Activated gamma-delta T cell (primary cell): ENCODE measurements at places on chromosomes 12 and 14.

- DNase-seq, result no peak
Measured at GRCh38 chr12:47376927-47377326, 297.2 kb upstream of the AMIGO2 start.

DNA sequence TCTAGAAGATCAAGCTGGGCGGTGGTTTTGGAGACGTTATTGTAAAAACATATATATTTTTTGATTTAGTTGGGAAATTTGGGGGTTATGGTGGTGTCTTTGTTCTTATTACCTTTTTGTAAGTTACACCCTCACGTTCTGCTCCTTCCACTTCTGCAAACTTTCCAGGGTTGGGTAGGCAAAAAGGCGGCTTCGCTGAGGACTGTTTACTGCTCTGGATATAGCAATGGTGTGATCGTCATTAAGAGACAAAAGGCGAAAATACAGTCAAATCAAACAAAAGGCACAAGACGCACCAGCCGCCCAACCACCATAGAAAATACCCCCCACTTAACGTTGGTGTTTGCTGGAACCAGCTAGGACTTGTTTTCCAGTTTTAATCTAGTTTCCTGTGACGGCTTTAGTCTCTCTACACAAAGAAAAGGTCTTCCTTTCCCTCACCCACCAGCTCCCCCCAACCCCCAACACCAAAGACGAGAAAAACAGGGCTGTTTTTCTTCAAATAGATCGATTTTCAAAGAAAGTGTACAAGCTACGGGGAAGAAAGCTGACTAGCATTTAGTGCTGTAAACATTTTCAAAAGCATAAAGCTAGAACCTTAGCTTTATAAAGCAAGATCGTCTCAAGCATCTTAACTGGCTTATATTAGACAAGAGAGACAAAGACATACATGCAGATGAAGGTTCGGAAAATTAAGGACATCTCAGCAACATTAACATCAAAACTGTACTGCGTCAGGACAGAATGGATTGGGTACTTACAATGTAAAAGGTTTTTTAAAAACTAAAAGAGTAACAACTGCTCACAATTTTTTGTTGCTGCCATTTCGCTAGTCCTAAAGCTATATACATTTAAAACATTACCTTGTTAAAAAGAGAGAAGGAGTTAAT lies 2.0 kb upstream of the SETD1B start:
- no peak for DNase-seq

- DNase-seq, result no peak
Measured at GRCh38 chr14:24943024-24943423, 106.9 kb downstream of the STXBP6 start.

GRCh38 chr14:64060199-64060545 lies 207.4 kb downstream of the SYNE2 start:
- DNase-seq, result no peak

- no peak for DNase-seq
Measured at GRCh38 chr12:4555804-4556203, 6.2 kb upstream of the DYRK4 start.

DNA sequence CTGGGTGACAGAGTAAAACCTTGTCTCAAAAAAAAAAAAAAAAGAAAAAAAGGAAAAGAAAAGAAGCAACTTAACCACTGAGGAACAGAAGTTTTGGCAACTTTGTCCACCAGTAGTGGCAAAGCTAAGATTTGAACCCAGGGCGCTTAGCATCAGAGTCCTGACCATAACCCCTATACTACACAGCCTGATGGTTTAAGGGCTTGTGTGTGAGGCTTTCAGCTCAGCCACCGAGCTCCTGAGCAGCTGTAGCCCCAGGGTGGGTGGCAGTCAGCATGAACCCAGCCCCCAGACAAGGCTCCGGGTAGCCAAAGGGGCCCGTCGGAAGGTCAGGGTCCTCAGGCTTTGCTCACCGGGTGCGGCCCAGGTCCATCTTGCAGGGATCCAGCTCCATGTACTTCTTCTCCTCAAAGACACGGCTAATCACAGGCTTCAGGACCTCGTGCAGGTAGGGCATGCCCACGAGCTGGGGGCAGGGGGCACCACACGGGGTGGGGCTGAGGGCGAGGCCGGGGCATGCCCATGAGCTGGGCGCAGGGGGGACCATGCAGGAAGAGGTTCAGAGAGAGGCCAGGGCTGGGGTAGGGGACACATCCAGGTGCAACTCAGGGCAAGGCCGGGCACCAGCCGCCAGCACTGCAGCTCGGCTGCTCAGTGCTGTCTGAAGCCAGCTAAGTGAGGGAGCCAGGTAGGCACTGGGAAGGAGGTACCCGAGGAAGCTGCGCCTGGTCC lies 20.9 kb downstream of the RASAL1 start:
- DNase-seq, result no peak

- no peak for DNase-seq
Measured at GRCh38 chr12:88996200-88996788, 356.0 kb downstream of the DUSP6 start.

GRCh38 chr14:54001189-54001878 lies 44.7 kb upstream of the BMP4 start:
- no peak for DNase-seq

GRCh38 chr12:96064271-96064670 lies 28.9 kb upstream of the LTA4H start:
- DNase-seq, result no peak

DNA sequence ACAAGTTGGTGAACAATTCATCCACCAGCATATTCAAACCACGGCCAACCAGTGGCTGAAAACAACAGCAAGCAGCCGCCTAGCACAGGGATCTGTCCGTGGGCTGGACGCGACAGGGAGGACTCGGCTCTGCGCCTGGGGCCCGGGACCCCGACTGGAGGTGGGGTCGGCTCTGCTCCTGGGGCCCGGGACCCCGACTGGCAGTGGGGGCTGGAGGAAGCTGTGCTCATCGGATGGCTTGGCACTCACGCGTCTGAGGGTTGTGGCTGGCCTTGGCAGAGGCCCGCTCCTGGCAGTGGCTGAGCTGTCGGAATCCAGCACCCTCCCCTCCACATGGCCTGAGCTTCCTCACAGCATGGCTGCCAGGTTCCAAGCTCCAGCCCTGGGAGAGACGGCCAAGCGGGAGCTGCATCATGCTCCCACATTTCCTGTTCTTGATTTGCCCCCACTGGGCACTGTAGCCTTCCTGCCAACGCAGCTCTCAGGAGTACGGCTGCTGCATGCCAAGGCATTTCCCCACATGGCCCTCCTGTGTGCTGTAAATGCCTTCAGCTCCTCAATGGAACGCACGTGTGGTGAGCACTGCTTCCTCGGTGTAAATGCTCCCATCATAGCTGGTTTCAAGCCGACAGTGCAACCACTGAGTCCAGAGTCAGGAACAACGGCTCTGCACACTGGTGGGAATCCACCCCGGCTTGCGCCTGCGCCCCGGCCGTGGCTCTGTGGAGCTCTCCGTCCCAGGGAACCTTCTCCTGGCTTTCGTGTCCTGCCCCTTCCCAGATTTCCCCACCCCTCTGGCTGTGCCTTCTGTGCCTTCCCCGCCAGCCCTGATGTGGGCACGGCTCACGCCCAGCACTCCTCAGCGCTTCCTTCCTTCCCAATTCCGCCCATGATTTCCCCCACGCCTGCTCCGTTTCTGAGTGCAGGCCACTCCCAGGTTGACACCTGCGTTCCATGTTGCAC lies 7.3 kb upstream of the GALNT9 start:
- DNase-seq, result no peak

DNA sequence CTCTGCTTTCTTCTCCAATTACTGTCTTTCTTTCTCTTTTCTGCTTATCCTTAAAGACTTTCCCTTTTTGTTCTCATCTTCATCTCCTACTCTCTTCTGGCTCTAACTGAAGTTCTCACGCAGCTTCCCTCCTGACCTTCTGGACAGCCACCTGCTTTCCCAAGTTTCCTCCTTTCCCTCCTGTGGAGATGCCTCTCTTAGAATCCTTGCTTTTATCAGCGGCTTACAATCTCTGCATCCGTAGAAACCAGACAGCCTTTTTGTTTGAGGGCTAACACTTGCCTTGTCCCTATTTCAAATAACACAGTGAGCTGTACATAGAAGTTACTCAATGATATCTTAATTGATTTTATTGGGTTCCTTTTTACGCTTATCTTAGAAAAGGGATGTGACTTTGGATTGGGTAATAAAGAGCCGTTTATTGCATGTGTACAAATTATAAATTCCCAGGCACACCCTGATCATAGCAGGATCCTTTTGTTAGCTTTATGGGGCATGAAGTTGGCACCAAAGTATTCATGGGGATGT lies 2.1 kb upstream of the LGALS3 start:
- no peak for DNase-seq

DNA sequence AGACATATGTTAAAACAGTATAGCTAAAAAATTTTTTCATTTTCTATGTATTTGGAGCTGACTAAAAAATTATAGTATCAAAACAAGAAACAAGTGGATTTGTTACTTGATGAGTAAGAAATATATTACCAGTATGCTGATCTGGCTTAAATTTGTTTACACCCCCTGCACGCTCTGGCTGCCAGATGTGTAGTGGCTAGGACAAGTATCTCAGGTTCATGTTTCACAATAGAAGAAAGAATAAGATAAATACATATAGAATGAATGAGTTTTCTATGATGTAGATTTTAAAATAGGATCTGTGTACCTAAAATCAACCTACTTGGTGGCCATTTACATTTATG lies 13.1 kb downstream of the NAA30 start:
- DNase-seq, result no peak

DNA sequence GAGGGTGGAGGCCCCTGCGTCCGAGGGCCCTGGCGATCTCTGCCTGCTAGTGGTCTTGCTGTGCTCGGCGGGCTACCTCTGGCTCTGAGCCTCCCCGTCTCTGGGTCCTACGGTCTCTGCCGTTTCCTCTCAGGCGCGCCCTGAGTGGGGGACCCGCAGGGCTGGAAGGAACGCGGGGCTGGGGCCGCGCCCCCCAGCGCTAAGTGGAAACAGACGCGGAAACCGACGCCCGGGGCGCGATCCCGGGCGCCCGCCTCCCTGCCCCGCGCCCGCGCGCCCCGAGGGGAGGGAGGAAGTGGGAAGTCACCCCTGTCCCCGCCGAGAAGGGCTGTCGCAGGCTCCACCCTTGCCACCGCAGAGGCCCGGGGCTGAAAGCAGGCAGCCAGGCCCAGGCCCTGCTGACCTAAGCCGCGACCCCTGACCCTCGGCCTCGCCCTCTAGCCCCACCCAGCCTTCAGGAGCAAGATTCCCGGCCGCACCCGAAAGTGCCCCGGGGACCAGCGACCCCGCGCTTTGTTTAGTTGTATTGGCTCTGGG lies 831 bp downstream of the CRIP1 start:
- peak; percentile 78 for DNase-seq

DNA sequence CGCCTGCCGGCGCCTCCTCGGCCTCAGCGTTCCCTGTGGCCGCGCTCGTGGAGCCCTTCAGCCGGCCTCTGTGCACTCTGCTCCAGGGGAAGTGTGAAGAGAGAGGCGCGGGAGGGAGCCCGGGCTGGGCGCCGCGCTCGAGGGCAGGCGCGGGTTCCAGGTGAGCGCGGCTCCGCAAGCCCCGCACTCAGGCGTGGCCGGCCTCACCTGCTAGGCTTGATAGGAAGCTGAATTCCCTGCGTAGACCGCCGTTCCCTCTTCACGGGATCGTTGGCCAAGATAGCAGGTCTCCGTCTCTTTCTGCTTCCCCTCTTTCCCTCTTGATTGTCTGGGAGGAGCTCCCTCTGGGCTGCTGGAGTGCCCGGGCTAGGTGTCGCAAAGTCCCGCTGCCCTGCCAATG lies 89.7 kb downstream of the ASCL4 start:
- DNase-seq, result no peak

- DNase-seq, result no peak
Measured at GRCh38 chr14:100066962-100067361, 1.7 kb downstream of the EVL start.

DNA sequence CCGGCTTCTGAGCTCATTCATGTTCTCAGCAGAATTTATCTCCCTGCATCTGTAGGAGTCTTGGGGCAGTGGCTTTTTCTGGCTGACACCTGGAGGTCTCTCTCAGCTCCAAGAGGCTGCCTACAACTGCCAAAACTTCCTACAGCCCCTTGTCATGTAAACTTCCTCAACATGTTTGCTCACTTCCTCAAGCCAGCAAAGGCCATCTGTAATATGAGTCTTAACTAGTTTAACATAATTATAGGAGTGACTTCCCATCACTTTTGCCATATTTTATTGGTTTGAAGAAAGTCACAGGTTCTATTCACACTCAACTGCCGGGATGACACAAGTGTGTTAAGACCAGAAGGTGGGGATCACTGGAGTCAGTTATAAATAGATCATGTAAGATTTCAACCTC lies 194.0 kb downstream of the VRK1 start:
- no peak for DNase-seq

GRCh38 chr12:108783446-108783845 lies 52.1 kb upstream of the CORO1C start:
- DNase-seq, result no peak

- no peak for DNase-seq
Measured at GRCh38 chr14:63361790-63362189, 43.1 kb upstream of the GPHB5 start.

DNA sequence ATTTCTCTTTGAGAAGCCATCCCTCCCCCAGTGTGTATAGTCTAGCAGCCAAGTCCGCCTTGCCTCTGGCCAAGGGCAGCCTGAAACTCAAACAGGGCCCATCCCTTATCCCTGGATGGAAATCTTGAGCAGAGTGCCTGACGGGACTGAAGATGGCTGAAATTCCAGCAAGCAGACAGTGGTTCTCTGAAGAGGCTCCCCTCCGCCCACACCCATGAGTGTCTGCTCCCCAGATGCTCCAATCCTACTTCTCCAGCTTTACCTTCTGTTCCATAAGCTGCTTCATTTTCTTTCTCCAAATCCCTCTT lies 396.2 kb downstream of the NUAK1 start:
- DNase-seq, result no peak

- DNase-seq, result no peak
Measured at GRCh38 chr12:58640314-58640713, 280.0 kb downstream of the LRIG3 start.

- DNase-seq, result no peak
Measured at GRCh38 chr14:102779084-102779462, 1.8 kb downstream of the TRAF3 start.

DNA sequence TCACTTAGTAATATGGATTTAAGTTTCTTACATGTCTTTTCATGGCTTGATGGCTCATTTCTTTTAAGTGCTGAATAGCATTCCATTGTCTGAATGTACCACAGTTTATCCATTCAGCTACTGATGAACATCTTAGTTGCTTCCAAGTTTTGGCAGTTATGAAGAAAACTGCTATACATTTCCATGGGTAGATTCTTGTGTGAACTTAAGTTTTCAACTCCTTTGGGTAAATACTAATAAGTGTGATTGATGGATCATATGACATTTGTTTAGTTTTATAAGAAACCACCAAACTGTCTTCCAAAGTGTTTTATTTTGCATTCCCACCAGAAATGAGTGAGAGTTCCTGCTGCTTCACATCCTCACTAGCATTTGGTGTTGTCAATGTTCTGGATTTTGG lies 119.2 kb downstream of the NAV3 start:
- DNase-seq, result no peak

- no peak for DNase-seq
Measured at GRCh38 chr12:124418791-124419190, 123.9 kb downstream of the RFLNA start.

DNA sequence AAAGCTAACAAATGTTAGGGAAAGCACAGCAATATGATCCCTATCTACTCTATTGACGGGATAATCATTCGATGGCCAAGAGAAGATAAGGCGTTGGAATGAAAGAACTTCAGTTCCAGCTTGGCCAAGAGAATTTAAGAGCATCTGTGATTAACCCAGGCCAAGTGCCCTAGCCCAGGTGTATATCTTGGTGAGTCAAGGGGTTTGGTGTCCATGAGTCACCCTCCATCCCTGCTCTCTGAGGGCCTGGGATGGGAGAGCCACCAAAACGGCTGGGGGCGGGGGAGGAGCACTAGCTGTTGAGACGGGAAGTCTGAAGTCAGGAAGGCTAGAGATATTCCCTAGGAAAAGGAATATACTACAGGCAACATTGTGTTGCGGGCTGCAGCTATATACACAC lies 13.0 kb downstream of the TBPL2 start:
- DNase-seq, result no peak
